Activated CD8-positive, alpha-beta T cell treated with anti-CD3 and anti-CD28 coated beads, Interleukin-2, amount 10 ng/mL, durations not matched to agents 7 days and 5 days (primary cell): ENCODE measurements at places on chromosomes 12 and 14.

DNA sequence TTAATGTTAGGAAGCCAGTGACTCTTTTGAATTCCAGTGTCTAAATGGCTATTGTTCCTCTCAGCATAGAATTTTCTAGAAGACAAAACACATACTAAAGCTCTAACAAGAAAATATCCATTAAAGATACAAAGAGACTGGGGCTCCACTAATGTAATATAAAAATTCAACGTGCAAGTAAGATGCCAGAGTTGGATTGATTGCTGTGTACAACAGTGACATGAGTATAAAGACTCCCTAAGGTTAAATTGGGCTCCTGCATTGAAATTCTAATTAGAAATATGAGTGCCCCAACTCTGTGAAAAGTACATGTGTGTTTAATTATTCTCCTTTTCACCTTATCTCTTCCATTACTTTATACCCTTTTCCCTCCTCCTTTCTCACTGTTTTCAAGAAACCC lies 253.6 kb upstream of the G2E3 start:
- no peak overlapping the region for H3K27ac ChIP-seq
- H3K4me3 ChIP-seq, result no peak overlapping the region
- DNase-seq, result no peak

- H3K4me1 ChIP-seq, result peaks cover 43% of the 10 kb centered on the region
- peak overlapping the region; percentile 85 for H3K4me3 ChIP-seq
- peak; percentile 88 for DNase-seq
- peak overlapping the region; percentile 56 for H3K27ac ChIP-seq
Observed at GRCh38 chr14:102314242-102315011, 5.1 kb upstream of the ZNF839 start.

DNA sequence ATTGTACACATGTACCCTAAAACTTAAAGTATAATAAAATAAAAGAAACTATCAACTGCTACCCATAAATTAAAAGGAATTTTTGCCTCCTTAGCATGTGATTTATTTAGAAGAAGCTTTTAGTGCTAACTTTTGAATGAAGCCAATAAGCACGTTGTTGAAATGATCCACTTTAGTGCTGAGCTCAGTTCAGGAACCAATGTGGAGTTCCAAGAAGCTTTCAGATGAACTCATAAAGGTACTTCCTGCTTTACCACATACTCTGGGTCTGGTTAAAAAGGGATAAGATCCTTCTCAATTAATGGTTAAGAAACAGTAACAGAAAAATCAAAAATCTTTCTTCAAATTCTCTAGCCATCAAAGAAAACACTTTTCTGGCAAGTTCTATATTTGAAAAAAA lies 39.4 kb downstream of the TMTC1 start:
- DNase-seq, result no peak
- no peaks in the 10 kb centered on the region for H3K4me1 ChIP-seq
- H3K36me3 ChIP-seq, result no peaks in the 10 kb centered on the region
- no peaks in the 10 kb centered on the region for H3K27me3 ChIP-seq

- no peak overlapping the region for H3K27ac ChIP-seq
- DNase-seq, result no peak
- no peaks in the 10 kb centered on the region for H3K36me3 ChIP-seq
- H3K4me1 ChIP-seq, result no peaks in the 10 kb centered on the region
- H3K27me3 ChIP-seq, result no peaks in the 10 kb centered on the region
Observed at GRCh38 chr12:59432057-59432456, 163.8 kb upstream of the SLC16A7 start.

GRCh38 chr14:38762845-38763244 lies 340.2 kb downstream of the SEC23A start:
- DNase-seq, result no peak
- no peaks in the 10 kb centered on the region for H3K4me1 ChIP-seq
- H3K4me3 ChIP-seq, result no peak overlapping the region
- no peaks in the 10 kb centered on the region for H3K36me3 ChIP-seq
- H3K27me3 ChIP-seq, result no peaks in the 10 kb centered on the region
- no peak overlapping the region for H3K27ac ChIP-seq

DNA sequence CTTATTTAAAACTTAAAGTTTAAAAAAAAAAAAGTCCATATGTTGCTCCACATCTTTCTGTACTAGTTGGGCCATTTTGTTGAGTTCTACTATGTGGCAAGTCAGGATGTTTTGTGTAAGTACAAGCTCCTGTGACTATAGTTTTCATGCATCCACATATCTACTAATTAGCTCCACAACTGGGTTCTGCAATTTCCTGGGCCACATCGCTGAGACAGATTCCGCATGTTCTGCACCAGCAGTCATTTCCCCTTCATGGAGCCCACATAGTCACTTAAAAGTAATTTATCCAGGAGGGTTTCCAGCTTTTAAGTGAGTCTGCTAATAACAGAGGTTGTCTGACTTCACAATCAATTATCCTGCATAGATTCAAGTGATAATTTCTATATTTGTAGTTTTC lies 461.4 kb downstream of the ZFP36L1 start:
- H3K27me3 ChIP-seq, result no peaks in the 10 kb centered on the region
- H3K4me1 ChIP-seq, result peaks cover 5% of the 10 kb centered on the region
- no peak overlapping the region for H3K27ac ChIP-seq
- no peaks in the 10 kb centered on the region for H3K36me3 ChIP-seq
- no peak overlapping the region for H3K4me3 ChIP-seq

- peak; percentile 39 for DNase-seq
- no peaks in the 10 kb centered on the region for H3K27me3 ChIP-seq
- H3K36me3 ChIP-seq, result peaks cover 51% of the 10 kb centered on the region
- peaks cover 48% of the 10 kb centered on the region for H3K4me1 ChIP-seq
Observed at GRCh38 chr12:26940516-26941214, 2.4 kb downstream of the FGFR1OP2 start.

GRCh38 chr12:123101526-123101925 lies 49.4 kb downstream of the PITPNM2 start:
- H3K4me3 ChIP-seq, result no peak overlapping the region
- peaks cover 32% of the 10 kb centered on the region for H3K4me1 ChIP-seq
- H3K27me3 ChIP-seq, result no peaks in the 10 kb centered on the region
- peaks cover 8% of the 10 kb centered on the region for H3K36me3 ChIP-seq

DNA sequence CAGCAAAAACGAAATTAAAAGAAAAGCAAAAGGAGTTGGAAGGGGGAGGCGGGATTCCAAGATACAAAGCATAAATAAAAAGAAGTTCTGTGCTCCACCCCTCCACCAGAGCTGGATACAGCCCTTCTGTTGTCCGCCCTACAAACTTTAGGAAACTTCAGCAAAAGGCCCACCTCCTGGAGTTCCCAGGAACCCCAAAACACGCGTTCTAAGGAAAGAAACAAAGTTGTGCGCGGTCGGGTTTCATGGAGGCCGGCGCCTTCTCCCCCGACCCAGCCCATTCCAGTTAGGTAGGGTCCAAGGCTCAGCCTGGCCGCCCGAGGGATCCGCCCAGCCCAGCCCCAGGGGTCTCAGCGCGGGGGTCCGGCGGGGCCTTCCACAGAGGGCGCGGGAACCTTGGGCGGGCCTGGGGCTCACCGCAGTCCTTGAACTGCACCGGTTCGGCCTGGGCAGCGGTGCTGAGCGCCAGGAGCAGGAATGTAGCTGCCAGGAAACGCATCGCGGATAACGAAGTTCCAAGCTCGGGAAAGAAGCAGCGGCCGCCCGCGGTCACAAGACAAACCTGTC lies at the start of gene NPC2:
TSS of gene NPC2 (minus strand) at position 530 of the 567 bp plus-strand sequence. CDS start at position 499, 31 bp downstream.
- H3K27me3 ChIP-seq, result no peaks in the 10 kb centered on the region
- peak; percentile 26 for DNase-seq
- H3K4me1 ChIP-seq, result peaks cover 30% of the 10 kb centered on the region
- H3K4me3 ChIP-seq, result no peak within 1 kb of the TSS
- peak within 1 kb of the TSS; percentile 90 for H3K27ac ChIP-seq

DNA sequence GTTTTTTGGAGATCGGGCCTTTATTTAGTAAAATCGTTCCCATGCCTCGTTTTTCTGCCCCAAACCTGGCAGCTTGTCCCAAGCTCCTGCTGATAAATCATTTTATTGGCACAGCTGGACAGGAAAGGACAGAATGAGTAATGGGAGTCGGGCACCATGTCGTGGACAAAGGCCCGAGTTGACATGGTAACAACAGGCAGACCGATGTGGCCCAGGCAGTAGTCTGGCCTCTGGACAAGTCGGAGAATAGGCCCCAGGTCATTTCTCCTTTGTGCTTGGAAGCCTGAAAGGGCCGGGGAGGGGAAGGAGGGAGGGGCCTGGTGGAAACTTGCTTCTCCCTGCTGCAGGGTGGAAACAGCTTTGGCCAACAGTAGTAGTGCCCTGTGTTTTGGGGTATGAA lies 234.9 kb downstream of the SUDS3 start:
- H3K4me3 ChIP-seq, result no peak overlapping the region
- no peaks in the 10 kb centered on the region for H3K36me3 ChIP-seq
- H3K27me3 ChIP-seq, result no peaks in the 10 kb centered on the region
- no peaks in the 10 kb centered on the region for H3K4me1 ChIP-seq
- DNase-seq, result no peak

DNA sequence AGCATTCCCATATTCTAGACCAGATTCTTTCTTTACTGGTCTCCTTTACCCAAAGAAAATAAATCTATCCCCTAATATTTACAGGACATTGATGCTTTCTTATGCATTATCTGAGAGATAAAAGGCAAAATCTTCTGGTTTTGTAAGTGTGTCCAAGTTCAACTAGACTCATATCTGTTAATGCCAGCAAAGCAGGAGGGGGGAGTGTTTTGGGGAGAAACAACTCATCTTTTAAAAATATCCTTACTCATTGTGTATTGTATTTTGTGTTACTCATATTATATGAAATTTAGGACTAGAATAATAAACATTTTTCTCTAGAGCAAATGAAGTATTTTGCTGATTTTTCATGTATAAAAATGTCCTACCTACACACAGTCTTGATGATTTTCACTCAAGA lies 54.8 kb downstream of the SAMD4A start:
- no peak overlapping the region for H3K4me3 ChIP-seq
- H3K4me1 ChIP-seq, result peaks cover 15% of the 10 kb centered on the region
- DNase-seq, result no peak
- H3K27me3 ChIP-seq, result no peaks in the 10 kb centered on the region

DNA sequence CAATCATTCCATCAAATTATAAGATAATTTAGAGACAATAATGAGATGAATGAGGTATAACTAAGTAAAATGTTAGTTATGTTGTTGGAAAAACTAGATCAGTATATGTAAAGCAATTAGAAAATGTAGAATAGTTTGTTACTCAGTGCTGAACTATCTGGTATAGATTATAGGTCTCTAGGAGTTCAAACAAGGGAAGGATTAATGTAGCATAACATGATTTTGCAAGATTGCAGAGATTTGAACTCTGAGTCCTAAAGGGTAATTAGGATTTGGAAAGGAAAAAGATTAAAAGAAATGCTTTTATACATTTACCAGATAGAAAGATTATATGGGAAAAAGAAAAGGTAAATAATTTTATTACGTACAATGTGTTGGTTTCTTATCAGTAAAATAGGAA lies 246.3 kb downstream of the KCNC2 start:
- no peak for DNase-seq
- H3K4me1 ChIP-seq, result no peaks in the 10 kb centered on the region
- no peak overlapping the region for H3K4me3 ChIP-seq
- H3K27me3 ChIP-seq, result no peaks in the 10 kb centered on the region
- no peak overlapping the region for H3K27ac ChIP-seq

DNA sequence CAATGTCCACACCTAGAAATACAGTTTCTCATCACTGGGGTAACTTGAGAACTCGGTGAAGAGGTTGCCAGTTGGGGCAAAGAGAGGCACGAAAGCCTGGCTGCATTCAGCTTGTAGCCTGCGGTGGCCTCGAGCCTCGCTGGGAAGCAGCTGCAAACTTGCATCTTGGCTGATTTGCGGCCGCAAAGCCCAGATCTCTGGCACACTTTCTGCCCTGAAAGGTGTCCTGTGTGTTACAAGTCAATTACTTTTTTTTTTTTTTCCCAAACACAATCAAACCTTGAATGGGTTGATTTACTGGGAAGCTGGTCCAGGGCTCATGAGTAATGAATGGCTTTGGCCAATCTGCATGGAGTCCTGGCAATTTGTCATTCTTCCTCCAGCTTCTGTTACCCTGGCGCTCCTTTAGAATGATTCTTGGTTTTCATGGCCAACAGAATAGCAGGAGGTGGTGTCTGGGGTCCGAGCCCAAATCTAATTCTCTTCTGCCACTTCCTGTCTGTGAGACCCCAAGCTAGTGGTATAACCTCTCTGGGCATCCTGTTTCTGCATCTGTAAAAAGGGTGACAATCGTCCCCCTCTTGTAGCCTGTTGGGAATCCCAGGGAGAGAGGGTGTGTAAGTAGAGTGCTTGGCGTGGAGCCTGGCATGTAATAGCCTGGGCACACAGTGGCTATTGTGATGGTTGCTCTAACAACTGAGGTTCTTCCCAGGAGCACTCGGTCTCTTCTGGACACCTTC lies 6.7 kb downstream of the BCL7A start:
- peaks cover 26% of the 10 kb centered on the region for H3K4me1 ChIP-seq
- no peaks in the 10 kb centered on the region for H3K36me3 ChIP-seq
- no peak overlapping the region for H3K27ac ChIP-seq
- no peaks in the 10 kb centered on the region for H3K27me3 ChIP-seq
- DNase-seq, result no peak

GRCh38 chr14:104085032-104085888 lies at the start of gene ASPG:
TSS of gene ASPG (plus strand) at chr14:104085700. CDS start at chr14:104085771, 71 bp downstream.
- no peak within 1 kb of the TSS for H3K27ac ChIP-seq
- no peaks in the 10 kb centered on the region for H3K4me1 ChIP-seq

DNA sequence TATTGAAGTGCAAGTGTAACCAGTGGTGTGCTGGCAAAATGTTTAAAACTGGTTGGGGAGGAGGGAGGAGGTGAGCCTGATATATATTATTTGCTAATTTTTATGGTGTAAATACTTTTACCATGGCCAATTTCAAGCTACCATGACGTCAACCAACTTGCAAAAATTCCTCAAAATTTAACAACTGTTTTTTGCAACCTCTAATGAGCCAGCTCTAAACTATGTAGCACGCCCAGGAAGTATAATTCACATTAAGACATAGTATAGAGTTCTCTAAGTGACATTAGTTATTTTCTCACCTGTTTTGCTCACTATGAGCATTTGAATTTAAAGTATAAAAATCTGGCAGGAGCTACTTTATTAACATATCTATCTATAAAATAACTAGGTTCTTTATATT lies 41.4 kb downstream of the ATL1 start:
- no peak overlapping the region for H3K4me3 ChIP-seq
- H3K27me3 ChIP-seq, result peaks cover 6% of the 10 kb centered on the region
- no peaks in the 10 kb centered on the region for H3K4me1 ChIP-seq
- H3K27ac ChIP-seq, result no peak overlapping the region
- H3K36me3 ChIP-seq, result no peaks in the 10 kb centered on the region

- no peak for DNase-seq
- H3K27ac ChIP-seq, result no peak overlapping the region
- peak overlapping the region; percentile 53 for H3K4me3 ChIP-seq
- H3K27me3 ChIP-seq, result peaks cover 25% of the 10 kb centered on the region
Observed at GRCh38 chr14:100587763-100588411, 670 bp upstream of the BEGAIN start.

GRCh38 chr12:69354556-69355187 lies 4.9 kb upstream of the YEATS4 start:
- H3K4me1 ChIP-seq, result peaks cover 13% of the 10 kb centered on the region
- H3K27ac ChIP-seq, result no peak overlapping the region
- no peak for DNase-seq
- peaks cover 14% of the 10 kb centered on the region for H3K27me3 ChIP-seq
- no peak overlapping the region for H3K4me3 ChIP-seq
- H3K36me3 ChIP-seq, result no peaks in the 10 kb centered on the region

- no peaks in the 10 kb centered on the region for H3K4me1 ChIP-seq
- no peaks in the 10 kb centered on the region for H3K27me3 ChIP-seq
- no peak overlapping the region for H3K27ac ChIP-seq
- no peak overlapping the region for H3K4me3 ChIP-seq
- no peak for DNase-seq
Observed at GRCh38 chr12:19034937-19035336, 94.6 kb upstream of the PLEKHA5 start.
